ENCODE measurements at places on chromosomes 5 and 9. TPM values are rescaled to one million over a fixed set of nuclear protein-coding genes. Genes with fewer than 3 reads are reported as not detected.
A peak's percentile ranks its signal among the peaks of the same experiment; 100 is the strongest.

The ST8SIA4 gene
- 4.7 TPM for polyA plus RNA-seq

The ZNF484 gene
- 6.2 TPM for polyA plus RNA-seq

The GLDC gene
- polyA plus RNA-seq, result 13.0 TPM

The SELENOP gene
- polyA plus RNA-seq, result 2,350 TPM

The GZMA gene
- polyA plus RNA-seq, result 14.9 TPM

The FBP1 gene
- polyA plus RNA-seq, result 259 TPM

The SLC36A2 gene
- not detected for polyA plus RNA-seq

The FAM174A gene
- polyA plus RNA-seq, result 22.4 TPM

The MGAT4B gene
- 185 TPM for polyA plus RNA-seq

The CNTLN gene
- polyA plus RNA-seq, result 4.5 TPM

The ADAMTSL1 gene
- 3.6 TPM for polyA plus RNA-seq

The UBAP1 gene
- polyA plus RNA-seq, result 43.4 TPM

The LRRC70 gene
- 4.2 TPM for polyA plus RNA-seq

The NR4A3 gene
- 1.4 TPM for polyA plus RNA-seq

DNA sequence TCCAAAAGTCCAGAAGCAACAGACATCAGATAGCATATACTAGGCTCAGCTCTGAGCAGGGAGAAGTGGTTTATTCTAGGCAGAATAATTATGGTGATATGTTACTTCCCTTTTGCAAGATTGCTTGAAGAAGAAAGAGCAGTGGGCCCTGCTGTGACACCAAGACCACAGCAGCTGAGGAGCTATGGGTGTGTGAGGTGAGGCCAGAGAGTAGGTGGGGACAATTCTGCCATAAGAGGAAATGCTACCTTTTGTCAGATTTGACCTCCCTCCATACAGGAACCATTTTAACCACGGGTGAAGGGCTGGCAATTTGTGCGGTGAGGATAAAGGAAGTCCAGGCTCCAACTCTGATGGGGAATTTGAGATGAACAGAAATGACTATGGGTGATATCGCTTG, 51.3 kb downstream of the TNFSF15 start:
- H3K27ac ChIP-seq, result no peak overlapping the region
- H3K4me1 ChIP-seq, result no peaks in the 10 kb centered on the region
- DNase-seq, result no peak
- no peak overlapping the region for H3K4me3 ChIP-seq
- no peaks in the 10 kb centered on the region for H3K27me3 ChIP-seq
- H3K36me3 ChIP-seq, result no peaks in the 10 kb centered on the region

DNA sequence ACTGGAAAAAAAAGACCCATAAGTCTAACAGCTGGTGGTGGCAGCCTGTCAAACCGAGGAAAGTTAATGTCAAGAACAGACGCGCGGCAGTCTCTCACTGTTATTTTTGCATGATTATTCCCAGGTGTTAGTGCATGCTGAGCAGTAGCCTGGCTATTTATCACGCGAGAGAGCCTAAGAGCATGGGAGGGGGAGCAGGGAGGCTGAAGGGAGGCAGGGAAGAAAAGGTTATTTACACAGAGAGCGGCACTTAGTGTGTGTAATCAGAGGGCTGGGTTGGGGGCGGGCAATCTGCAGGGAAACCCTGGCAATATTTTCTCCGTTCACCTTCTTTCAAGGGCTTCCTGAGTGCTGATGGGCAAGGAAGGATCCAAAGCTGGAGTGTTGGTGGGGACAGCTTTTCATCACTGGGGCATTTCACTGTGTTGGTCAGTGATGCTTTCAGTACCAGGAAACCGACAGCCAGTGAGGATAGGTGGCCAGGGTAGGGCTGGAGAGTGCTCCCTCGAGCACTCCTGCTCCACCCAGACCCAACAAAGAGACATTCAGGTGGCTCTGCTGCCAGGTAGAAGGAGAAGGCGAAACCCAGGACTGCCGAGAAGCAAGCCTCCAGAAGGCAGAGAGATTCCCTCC, 39.6 kb downstream of the ZNF608 start:
- DNase-seq, result peak; percentile 78
- peak overlapping the region; percentile 72 for H3K27ac ChIP-seq
- no peaks in the 10 kb centered on the region for H3K27me3 ChIP-seq
- H3K36me3 ChIP-seq, result no peaks in the 10 kb centered on the region
- H3K4me1 ChIP-seq, result peaks cover 46% of the 10 kb centered on the region

GRCh38 chr5:180129291-180130190, 58.0 kb upstream of the RNF130 start:
- H3K4me1 ChIP-seq, result no peaks in the 10 kb centered on the region
- no peaks in the 10 kb centered on the region for H3K36me3 ChIP-seq
- DNase-seq, result no peak
- H3K4me3 ChIP-seq, result no peak overlapping the region

GRCh38 chr5:138353560-138354080, 1.1 kb downstream of the KDM3B start:
- H3K4me1 ChIP-seq, result peaks cover 7% of the 10 kb centered on the region
- H3K27me3 ChIP-seq, result no peaks in the 10 kb centered on the region
- DNase-seq, result no peak
- H3K27ac ChIP-seq, result peak overlapping the region; percentile 98
- peaks cover 9% of the 10 kb centered on the region for H3K36me3 ChIP-seq

- H3K27ac ChIP-seq, result no peak overlapping the region
- no peaks in the 10 kb centered on the region for H3K4me1 ChIP-seq
- no peak overlapping the region for H3K4me3 ChIP-seq
- no peak for DNase-seq
- no peaks in the 10 kb centered on the region for H3K27me3 ChIP-seq
- H3K36me3 ChIP-seq, result no peaks in the 10 kb centered on the region
Measured at GRCh38 chr5:98482321-98483300, 290.9 kb upstream of the RGMB start.

- H3K36me3 ChIP-seq, result no peaks in the 10 kb centered on the region
- peaks cover 8% of the 10 kb centered on the region for H3K4me1 ChIP-seq
- DNase-seq, result no peak
Measured at GRCh38 chr9:130932255-130933079, 6.6 kb downstream of the FIBCD1 start.

- H3K4me3 ChIP-seq, result no peak overlapping the region
- peaks cover 47% of the 10 kb centered on the region for H3K36me3 ChIP-seq
- H3K27ac ChIP-seq, result no peak overlapping the region
- DNase-seq, result no peak
Measured at GRCh38 chr9:100281676-100282387, 70.9 kb downstream of the TEX10 start.

GRCh38 chr5:103624675-103625074, 62.1 kb upstream of the NUDT12 start:
- H3K4me3 ChIP-seq, result no peak overlapping the region
- no peaks in the 10 kb centered on the region for H3K36me3 ChIP-seq
- H3K4me1 ChIP-seq, result no peaks in the 10 kb centered on the region
- no peak overlapping the region for H3K27ac ChIP-seq

DNA sequence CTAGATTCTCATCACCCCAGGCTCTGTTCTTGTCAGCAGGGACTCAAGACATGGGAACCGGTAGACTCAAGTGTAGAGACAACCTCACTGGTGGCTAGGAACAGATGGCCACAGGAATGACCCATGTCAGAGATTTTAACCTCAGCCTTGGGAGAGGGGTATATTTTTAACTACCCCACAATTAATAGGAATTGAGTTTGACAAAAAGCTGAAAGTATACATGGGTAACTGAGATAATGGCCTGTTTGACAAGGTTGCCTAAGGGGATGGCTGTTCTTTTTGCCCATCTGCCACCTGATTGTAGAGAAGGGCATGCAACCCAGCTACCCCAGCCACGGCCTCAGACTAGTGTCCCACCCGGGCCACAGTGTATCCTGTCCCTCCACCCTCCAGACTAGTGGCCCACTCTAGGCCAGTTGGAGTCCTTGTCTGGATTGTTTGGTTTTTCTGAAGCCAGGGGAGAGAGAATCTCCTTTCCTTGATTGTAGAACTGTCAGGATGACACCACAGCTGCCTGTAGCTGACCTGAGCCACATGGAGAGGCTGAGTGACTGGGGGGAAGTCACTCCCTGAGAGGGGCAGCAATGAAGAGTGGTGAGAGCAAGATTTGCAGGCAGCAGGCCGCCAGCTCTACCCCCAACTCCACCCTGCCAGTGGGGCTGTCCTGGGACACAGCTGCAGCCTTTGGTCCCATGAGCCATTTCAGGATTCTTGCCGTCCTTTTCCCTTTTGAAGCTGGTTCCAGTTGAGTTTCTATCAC, 14.6 kb upstream of the ANGPTL2 start:
- no peaks in the 10 kb centered on the region for H3K36me3 ChIP-seq
- no peak for DNase-seq
- H3K27ac ChIP-seq, result no peak overlapping the region
- H3K4me1 ChIP-seq, result peaks cover 13% of the 10 kb centered on the region

DNA sequence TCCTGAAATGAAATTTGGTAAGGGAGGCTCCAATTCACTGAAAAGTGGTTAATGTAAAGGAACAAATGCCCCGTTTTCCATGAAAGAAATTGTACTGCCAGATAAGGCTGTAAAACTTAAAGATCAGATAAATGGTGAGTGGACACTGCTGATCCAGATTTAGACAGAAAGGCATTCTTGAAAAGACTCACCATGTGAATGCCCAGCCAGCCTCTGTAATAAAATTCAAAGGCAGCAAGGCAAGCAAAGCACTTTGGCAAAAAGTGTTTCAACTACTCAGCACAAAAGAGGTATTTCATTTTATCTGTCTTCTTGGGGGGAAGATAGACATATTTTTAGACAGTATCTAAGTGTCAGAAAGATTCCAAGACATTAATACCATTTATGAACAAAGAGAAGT, 133.6 kb downstream of the MLLT3 start:
- DNase-seq, result no peak
- H3K27ac ChIP-seq, result no peak overlapping the region

- no peak overlapping the region for H3K4me3 ChIP-seq
- no peak for DNase-seq
- H3K4me1 ChIP-seq, result no peaks in the 10 kb centered on the region
- no peaks in the 10 kb centered on the region for H3K27me3 ChIP-seq
- H3K36me3 ChIP-seq, result no peaks in the 10 kb centered on the region
- no peak overlapping the region for H3K27ac ChIP-seq
Measured at GRCh38 chr5:67334373-67334772, 137.8 kb upstream of the CD180 start.

DNA sequence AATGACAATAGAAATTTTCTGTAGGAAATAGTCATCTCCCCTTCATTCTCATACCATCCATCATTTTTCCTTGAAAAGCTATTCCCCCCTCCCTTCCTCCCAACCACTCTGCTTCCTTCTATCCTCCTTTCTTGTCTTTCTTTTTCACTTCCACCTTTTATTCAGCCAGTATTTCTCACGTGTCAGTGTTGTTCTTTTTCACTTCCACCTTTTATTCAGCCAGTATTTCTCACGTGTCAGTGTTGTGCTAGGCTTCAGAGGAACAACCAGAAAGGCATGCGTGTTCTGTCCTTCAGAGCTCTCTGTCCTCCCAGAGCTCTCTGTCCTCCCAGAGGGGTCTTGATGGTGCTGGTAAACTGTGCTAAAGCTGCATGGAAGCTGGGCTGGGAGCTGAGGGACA, 419.6 kb downstream of the GADD45G start:
- DNase-seq, result no peak
- H3K4me1 ChIP-seq, result peaks cover 12% of the 10 kb centered on the region
- no peaks in the 10 kb centered on the region for H3K36me3 ChIP-seq
- no peak overlapping the region for H3K27ac ChIP-seq
- H3K27me3 ChIP-seq, result no peaks in the 10 kb centered on the region
- no peak overlapping the region for H3K4me3 ChIP-seq

DNA sequence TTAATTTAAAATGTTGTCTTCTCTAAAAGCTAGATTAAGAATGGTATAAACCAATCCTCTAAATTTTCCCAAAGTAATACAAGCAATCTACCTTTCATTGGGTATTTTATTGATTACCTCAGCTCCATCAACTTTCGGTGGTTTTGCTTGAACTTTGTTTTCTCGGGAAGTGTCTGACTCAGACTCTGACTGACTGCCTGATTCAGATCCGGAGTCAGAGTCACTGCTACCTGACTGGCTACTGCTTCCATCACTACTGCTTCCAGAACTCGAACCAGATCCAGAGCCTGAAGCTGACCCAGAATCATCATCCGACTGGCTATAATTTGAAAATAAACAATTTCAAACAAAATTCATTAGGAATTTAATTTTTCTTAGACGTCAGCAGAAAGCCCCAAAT, 24.0 kb downstream of the CHD1 start:
- H3K4me3 ChIP-seq, result no peak overlapping the region
- no peak overlapping the region for H3K27ac ChIP-seq
- no peaks in the 10 kb centered on the region for H3K4me1 ChIP-seq
- no peak for DNase-seq
- peaks cover 31% of the 10 kb centered on the region for H3K36me3 ChIP-seq

GRCh38 chr9:116737152-116737546, 50.0 kb downstream of the TRIM32 start:
- H3K27me3 ChIP-seq, result no peaks in the 10 kb centered on the region
- H3K36me3 ChIP-seq, result no peaks in the 10 kb centered on the region
- H3K4me1 ChIP-seq, result no peaks in the 10 kb centered on the region

DNA sequence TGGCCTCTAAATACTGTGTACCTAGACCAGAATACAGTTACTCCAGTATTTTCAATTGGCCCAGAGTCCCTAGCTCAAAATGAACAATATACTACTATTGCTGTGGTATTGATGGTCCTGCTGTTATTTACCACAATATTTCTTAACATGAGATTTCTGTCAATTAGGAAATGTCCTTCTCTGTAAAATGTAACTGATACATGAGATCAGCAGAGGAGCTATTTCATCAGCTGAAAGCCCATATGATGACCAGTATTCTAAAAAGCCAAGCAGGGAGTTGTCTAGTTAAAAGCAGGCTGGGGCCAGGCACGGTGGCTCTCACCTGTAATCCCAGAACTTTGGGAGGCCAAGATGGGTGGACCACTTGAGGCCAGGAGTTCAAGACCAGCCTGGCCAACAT, 187.7 kb upstream of the PTGER4 start:
- H3K36me3 ChIP-seq, result no peaks in the 10 kb centered on the region
- no peaks in the 10 kb centered on the region for H3K27me3 ChIP-seq
- no peak overlapping the region for H3K27ac ChIP-seq
- DNase-seq, result no peak
- no peak overlapping the region for H3K4me3 ChIP-seq

GRCh38 chr9:129336601-129337331, 158.7 kb upstream of the IER5L start:
- H3K27me3 ChIP-seq, result no peaks in the 10 kb centered on the region
- H3K4me3 ChIP-seq, result peak overlapping the region; percentile 39
- DNase-seq, result no peak
- H3K27ac ChIP-seq, result peak overlapping the region; percentile 42

- no peaks in the 10 kb centered on the region for H3K4me1 ChIP-seq
- H3K27ac ChIP-seq, result no peak overlapping the region
- no peak overlapping the region for H3K4me3 ChIP-seq
- H3K27me3 ChIP-seq, result no peaks in the 10 kb centered on the region
- H3K36me3 ChIP-seq, result no peaks in the 10 kb centered on the region
Measured at GRCh38 chr5:172498431-172499129, 44.3 kb upstream of the SH3PXD2B start.

DNA sequence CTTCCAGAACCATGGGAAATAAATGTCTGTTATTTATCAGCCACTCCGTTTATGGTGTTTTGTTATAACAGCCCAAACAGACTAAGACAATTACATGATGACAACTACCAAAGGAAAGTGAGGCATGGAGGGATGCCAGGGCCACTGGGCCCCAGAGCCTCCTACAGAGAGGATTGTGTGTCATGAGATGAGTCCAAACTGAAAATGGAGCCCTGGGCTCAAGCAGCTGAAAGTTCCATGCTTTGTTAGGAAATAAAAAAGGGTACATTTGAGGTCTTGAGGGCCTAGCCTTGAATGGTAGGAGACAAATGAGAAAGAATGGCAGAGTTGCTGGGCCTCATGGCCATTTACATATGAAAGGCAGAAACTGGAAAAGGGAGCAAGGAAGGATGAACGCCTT, 586.5 kb downstream of the CETN3 start:
- no peak overlapping the region for H3K27ac ChIP-seq
- H3K4me3 ChIP-seq, result no peak overlapping the region
- no peaks in the 10 kb centered on the region for H3K27me3 ChIP-seq
- H3K4me1 ChIP-seq, result no peaks in the 10 kb centered on the region
- no peak for DNase-seq

- H3K4me3 ChIP-seq, result no peak overlapping the region
- no peaks in the 10 kb centered on the region for H3K27me3 ChIP-seq
- no peak overlapping the region for H3K27ac ChIP-seq
Measured at GRCh38 chr5:59483971-59484472, 409.5 kb downstream of the PDE4D start.
